ENCODE measurements at places on chromosomes 12 and 14.

- DNase-seq: peak; percentile 14
Measured at GRCh38 chr14:100025111-100025510, 40.1 kb upstream of the EVL start.

DNA sequence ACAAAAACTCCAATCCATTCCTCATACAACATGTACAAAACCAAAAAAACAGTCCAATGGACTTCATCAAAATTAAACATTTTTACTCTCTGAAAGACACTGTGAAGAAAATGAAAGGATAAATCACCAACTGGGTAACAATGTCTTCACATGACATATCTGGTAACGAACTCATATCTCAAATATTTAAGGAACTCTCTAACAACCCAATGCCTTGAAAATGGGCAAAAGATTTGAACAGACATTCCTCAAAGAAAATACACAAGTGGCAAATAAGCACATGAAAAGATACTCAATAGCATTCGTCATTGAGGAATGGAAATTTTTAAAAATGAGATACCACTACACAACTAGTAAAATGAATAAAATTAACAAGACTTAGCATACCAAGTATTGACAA is 198.7 kb upstream of the RASSF8 start:
- no peak for DNase-seq

DNA sequence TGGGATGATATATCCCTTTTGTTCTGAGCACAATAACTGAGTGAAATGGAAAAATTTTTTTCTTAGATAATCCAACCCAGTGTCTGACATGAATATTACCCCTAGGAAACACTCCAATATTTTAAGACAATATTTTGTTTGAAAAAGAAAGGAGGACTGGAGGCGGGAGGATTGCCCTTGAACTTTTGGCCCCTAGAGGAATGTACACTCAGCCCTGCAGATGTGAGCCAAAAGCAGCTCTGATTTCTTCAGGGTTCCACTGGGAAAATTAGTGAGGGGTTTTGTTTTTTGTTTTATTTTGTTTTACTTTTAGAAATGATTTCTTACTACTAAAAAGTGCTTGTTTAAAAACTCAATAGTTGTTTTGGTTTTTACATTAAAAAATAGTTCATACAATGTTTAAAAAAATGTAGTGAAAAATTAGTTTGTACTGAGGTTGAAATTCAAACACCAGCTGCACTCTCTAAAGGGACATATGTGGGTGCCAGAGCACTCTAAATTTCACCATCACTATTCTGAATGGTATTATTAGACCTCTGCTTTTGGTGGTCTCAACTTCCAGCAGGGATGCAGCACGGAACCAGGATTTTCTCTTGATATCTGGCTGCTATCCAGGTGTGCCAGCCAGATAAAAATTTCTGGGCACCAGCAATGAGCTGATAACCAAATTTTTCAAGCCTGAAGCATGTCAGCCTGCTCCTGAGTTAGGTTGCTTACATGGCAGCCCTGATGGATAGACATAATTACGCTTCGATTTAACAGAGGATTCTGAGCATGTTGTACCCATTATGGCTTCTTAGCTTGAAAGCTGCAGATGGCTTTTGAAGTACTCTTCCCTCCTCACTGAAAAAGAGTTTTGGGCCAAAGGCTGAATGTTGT is 141.9 kb downstream of the ANO6 start:
- no peak for DNase-seq

DNA sequence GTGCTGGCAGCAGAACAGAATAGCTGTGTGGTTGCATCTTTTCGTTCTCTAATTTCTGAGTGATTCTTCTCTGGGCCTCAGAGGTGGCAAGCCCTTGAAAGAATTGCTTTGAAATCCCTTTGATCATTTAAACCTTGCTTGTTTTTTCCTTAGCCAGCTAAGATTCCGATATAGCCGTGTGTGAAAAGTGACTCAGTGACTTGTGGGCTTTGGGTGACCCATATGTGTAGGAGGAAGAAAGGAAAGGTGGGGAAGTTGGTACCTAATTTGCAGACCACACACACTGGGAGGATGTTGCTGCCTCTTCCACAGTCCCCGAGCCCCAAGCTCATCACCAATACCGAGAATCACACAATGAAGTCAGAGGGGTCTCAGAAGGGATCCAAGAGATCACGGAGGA is 18.8 kb downstream of the SLC24A4 start:
- DNase-seq: peak; percentile 82

DNA sequence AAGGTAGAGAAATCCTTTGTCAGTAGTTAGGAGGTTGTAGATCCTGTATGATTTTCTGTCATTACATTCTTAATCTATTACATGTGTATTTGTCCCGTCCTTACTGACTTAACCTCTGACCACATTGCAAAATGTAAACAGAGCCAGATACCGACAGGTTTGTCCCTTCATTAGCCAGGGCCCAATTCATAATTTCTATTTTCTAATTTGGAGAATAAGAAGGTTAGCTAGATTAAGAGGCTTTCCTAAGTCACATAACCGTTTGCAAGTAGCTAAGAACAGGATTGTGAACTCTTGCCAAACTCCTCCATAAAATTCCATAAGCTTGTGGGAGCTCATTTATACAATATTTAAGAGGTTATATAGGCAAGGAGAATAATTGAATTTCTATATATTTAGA is 352.6 kb downstream of the RAD51B start:
- DNase-seq: no peak

- no peak for DNase-seq
Measured at GRCh38 chr14:20746566-20746965, 879 bp downstream of the EDDM3A start.

GRCh38 chr12:64806173-64806572 is 18.3 kb upstream of the TBC1D30 start:
- no peak for DNase-seq

DNA sequence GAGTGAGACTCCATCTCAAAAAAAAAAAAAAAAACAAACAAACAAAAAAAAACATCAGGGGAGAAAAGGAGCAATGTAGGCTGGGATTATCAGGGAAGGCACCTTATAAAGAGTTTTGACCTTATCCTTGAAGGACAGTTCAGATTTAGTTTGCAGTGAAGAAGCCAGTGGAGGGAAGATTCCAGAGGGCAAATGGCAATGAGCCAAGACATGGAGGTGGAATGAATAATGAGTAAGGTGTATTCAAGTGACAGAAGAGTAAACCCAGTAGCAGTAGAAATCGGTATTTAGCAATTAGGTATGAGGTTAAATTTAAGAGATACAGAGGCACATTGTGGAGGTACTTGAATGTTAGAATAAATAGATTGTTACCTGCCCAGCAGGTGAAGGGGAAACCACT is 2.2 kb upstream of the DUSP16 start:
- DNase-seq: no peak

DNA sequence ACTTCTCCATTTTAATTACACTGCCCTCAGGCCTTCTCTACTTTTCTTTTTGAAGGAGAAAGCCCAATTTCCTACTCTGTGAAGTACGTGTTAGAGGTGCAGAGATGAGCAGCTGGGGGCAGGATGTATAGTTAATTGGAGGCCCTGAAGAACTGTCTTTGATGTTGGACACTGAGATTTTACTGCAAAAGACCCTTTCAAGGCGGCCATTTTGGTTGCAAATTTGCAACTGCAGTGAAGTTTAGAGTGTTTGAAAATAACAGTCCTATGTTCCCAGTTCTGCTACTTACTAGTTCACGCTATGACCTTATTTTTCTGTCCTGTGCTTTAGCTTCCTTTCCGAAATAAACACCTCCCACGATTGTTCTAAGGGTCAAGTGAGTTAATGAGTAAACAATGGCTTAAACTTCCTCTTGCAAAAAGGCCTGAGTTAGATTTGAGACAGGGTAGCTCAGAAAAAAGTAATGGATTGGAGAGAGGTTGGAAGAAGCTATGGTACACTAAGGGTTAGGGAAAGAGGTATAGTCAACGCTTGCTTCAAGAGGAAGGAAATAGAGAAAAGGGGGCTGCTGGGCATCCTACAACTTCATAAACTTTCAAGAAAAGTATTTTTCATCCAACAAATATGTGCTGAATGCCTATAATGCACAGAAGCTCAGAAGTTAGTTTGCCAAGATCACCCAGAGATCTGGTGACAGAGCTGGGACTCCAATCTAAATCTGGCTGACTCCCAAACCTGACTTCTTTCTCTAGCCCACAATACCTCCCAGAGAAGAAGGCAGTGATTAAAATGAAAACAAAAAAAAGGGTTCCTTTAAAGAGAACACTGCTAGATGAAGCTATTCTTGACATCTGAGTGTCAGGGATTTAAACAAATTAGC is 26.4 kb upstream of the DICER1 start:
- DNase-seq: no peak

GRCh38 chr14:69090187-69090789 is 62.6 kb downstream of the DCAF5 start:
- peak; percentile 23 for DNase-seq

DNA sequence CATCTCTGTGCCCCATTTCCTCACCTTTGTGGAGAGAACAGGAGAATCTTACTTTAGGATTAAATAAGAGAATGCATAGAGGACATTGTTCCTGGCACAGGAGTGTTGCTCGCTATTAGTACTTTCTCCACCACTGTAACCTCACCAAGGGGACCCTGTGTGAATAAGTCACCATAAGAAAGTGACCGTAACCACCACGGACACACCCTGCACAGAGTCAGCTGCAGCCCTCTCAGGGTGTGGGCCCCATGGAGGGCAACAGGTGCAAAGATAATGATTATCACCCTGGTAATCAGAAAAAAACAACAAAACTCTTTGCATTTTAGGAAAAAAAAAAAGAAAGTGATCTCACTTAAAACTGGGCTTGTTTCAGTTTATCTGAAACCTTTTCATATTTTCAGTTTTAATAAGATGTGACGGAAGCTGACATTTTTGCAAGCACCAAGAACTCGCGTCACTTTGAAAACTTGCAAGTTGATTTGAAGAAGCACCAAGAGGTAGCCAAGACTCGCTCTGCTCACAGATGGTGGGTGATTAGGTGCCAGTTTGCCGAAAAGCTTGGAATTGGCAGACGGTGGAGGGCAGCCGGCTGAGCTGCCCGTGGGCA is 87.0 kb upstream of the VRK1 start:
- DNase-seq: peak; percentile 4

- DNase-seq: no peak
Measured at GRCh38 chr14:25001601-25002000, 48.3 kb downstream of the STXBP6 start.

DNA sequence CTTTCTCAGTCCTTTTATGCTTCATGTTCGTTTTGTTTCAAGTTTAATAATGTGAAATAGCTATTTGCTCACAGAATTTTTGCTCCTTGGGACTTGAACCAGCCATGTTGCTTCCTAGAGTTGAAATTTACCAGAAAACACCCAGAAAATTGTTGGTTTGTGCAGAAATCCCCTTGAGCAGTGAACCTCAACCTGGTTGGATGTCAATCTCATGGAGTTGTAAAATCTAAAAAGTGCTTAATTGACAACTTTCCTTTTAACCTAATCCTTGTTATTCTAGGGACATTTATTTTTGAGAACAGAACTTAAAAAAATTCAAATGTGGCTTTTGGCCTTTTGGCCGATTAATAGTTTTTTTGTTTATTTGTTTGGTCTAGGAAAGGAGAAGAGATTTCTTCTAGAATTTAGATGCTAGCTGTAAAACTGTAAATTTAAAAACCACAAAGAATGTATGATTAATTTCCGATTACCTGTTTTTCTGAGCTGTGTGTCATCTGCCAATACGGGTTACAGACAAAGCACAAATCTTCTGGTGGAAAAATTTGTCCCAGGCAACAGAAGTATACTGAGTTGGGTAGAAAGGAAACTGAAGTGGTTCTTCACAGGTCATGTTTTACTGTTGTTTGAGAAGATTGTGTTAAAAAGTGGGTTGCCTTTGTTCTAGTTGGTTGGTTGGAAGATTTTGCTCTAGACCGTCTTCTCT is 154.4 kb downstream of the FUT8 start:
- peak; percentile 58 for DNase-seq

GRCh38 chr12:55795950-55796349 is 21.6 kb downstream of the SARNP start:
- DNase-seq: no peak

DNA sequence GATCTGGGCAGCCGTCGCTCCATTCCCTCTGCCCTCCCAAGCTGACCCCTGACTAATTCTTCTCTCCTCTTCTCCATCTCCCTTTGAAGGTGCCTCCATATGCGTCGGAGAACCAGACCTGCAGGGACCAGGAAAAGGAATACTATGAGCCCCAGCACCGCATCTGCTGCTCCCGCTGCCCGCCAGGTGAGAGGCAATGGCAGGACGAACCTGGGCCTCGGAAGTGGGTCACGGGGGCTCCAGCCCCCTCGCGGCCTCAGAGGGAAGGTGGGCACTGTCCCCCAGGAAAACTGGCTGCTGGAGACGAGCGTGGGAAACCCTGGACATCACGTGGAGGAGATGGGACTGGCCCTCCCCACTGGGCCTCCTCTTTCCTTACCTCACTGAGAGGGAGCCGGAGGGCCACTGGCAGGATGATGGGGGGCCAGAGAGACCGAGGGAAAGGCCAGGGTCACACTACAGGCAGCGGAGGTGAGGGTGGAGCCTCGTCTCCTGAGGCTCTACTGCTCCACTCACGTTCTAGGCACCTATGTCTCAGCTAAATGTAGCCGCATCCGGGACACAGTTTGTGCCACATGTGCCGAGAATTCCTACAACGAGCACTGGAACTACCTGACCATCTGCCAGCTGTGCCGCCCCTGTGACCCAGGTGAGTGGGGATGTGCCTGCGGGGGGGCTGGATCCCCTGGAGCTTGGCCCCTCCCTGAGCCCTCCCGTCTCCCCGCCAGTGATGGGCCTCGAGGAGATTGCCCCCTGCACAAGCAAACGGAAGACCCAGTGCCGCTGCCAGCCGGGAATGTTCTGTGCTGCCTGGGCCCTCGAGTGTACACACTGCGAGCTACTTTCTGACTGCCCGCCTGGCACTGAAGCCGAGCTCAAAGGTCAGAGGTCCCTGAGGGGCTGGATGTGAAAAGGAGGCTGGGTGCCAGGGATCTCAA is 806 bp downstream of the LTBR start:
- no peak for DNase-seq

GRCh38 chr14:51095854-51096823 is 1.2 kb upstream of the TRIM9 start:
- DNase-seq: no peak

DNA sequence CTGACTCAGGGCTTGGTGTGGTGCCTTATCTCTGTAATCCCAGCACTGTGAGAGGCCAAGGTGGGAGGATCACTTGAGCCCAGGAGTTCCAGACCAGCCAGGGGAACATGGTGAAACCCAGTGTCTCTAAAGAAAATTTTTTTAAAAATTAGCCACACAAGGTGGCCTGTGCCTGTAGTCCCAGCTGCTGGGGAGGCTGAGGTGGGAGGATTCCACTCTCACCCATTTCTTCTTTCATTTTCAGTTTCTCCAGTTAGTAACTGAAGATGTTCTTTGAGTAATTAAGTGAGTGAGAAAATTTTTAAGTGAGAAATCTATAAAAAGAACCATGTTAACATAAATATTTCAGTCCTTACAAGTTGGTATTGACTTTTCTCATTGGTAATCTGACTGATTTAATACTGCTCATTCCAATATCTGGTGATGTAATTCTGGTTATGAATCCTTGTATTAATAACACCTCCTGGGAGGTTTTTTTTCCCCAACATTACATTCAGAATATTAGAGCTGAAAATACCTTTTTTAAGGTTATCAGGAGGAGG is 6.1 kb downstream of the METTL3 start:
- DNase-seq: peak; percentile 39

DNA sequence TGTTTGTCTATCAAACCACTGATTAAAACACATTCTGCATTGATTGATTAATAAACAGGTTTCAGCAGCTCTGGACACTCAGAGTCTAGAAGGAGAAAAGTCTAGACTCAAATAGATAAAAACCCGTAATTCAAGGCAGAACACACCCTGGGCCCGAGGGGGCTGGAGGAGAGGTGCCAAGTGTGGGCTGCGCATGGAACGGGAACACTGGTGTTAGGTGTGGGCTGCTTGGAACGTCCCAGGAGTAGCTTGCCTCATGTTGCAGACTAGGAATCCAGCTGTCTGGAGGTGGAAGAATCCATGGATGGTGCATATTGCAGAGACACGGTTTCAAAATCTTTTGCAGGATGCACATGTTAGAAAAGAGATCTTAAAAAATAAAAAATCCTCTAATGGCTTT is 223.0 kb downstream of the APAF1 start:
- no peak for DNase-seq

Measured in activated CD4-positive, alpha-beta T cell treated with anti-CD3 and anti-CD28 coated beads, Interleukin-2, amount 50 U/mL, for 16 hours (primary cell).